ENCODE measurements at places on chromosomes 11 and 22.

DNA sequence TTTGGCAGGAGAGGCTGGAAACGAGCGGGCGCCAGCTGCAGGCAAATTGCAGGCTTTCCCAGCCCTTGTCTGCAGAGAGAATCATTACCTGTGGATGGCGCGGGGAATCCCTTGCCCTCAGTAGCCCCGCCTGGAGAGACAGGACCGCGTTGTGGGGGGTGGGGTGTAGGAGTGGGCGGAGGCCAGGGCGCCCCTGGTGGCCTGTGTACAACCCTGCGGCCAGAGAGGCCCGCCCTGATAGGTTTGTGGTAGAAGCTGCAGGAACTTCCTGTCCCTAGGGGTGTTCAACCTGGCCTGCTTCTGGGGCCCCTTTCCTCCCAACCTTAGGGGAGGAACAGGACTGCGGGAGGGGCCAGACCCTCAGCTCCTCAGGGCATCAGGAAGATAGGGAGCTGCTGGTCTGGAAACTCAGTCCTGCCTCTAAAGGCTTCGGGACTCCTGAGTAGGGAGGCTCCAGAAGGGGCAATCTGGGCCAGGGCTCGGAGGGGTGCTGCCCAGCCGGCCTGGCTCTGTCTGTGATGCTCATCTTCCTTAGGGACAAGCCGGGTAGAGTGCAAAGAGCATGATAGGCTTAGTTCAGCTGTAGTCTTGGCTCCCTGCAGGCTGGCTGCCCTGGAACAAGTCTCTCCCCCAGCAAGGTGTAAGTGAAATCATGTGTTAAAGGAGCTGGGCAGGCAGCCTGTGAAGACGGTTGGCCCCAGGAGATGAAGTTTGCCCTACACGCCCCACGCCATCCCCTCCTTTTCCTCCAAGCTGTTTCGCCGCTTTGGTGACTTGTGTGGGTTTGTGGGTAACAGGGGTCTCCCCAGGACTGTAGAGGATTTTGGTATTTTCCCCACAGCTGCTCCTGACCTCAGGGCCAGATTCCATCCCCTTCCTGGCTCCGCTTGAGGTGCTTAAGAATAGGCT is 24.1 kb upstream of the SUSD2 start:
- DNase-seq = peak; percentile 60

DNA sequence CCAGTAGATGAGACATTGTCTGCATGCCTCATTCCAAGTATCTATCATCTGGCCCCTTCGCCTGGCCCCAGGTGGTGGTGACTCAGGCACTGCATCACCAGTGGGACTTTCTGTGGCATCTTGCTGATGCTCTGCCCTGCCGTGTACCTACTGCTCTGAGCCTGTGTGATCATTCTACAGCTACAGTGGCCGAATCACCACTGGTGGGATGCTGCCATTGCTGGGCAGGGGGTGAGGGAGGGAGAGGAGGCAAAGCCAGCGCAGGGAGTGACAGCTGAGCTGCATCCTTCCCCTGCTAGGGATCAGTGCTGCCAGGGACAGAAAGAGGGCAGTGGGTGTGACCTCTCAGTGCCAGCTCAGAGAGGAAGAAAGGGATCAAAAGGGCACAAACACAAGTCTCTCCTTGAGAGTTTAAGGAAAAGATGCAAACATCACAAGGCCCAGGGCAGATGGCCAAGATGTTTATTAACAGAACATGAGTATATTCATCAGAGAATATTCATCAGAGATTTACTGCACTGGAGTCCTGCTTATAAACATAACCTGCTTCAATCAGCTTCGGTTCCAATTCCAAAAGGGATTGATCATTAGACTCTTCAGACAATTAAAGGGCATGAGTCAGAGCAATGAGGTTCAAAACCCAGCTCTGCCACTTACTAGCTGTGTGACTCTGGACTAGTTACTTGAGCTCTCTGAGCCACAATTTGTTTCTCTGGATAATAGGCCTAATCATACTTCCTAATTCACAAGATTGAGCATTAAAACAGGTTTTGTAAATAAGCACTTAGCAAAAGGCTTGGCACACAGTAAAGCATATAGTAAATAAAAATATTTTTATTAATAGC is 109.8 kb downstream of the NAT10 start:
- DNase-seq = peak; percentile 70

DNA sequence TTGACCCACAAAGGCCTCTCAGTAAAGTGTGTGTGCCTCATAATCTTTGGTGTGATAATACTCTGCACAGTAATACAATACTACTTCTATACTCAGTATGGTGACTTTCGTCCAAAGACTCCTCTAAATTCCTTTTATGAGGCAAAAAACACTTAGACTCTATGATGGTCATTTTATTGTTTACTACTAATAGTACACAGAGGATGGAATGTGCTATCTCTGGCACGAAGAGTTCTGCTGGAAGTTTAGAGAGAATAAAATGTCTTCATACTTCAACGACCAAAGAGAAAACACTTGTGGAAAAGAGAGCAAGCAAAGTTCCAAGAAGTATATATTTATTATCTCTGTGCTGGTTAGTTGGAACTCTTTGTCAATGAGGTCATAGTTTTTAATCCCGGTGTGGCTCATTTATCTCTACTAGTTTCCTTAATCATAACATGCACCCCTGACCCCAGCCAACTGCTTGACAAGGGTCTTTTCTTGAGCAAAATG is 7.5 kb upstream of the CSTF3 start:
- DNase-seq = no peak

- DNase-seq = no peak
Measured at GRCh38 chr22:46110215-46110614, 40.1 kb upstream of the PPARA start.

GRCh38 chr11:30573951-30574350 is 12.2 kb downstream of the MPPED2 start:
- DNase-seq = no peak

Measured in activated CD4-positive, alpha-beta T cell treated with anti-CD3 and anti-CD28 coated beads for 24 hours (primary cell).